SK-MEL-5 (cell line): ENCODE measurements at places on chromosomes 12 and 14.

- no peak for DNase-seq
Measured at GRCh38 chr12:44380861-44381260, 495.3 kb downstream of the NELL2 start.

GRCh38 chr12:104669851-104670337, 213.1 kb downstream of the CHST11 start:
- no peak for DNase-seq

DNA sequence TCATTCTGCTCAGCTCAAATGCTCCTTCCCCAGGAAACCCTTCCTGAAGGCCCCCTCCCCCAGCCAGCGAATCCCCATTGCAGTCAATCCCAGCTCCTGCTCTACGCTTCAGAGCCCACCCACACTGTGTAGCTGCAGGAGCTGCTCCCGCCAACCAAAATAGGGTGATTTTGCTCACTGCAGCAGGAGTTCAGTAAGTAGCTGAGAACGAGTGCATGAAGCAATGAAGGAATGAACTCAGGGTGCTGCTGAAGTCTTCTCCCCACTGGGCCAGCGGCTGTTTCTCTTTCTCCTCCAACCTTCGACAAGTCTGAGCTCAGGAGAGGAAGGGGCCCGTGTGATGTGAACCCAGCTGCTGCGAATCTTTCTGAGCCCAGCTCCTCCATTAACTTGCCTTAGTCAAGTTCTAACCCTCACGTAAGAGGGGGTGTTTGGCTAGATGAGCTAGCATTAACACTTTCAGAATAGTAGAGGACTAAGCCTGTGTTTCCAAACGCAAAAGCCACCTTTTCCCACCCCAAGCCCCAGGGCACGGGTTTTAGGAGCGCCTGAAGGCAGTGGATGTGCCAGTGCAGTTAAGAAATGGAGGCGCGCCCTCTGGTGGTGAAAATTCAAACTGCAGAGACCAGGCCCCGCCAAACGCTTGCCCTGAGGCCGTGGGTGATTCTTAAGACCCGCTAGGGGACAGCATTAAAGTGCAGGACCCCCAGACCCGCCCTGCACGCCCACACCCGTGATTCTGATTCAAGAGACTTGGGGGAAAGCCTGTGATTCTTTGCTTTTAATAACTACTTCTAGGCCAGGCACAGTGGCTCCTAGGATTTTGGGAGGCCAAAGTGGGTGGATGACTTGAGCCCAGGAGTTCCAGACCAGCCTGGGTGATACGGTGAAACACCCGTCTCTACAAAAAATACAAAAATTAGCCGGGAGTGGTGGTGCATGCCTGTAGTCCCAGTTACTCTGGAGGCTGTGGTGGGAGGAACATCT, 11.9 kb upstream of the SERPINA4 start:
- DNase-seq = peak; percentile 62

- DNase-seq = no peak
Measured at GRCh38 chr14:67268426-67269150, 27.4 kb downstream of the PALS1 start.

DNA sequence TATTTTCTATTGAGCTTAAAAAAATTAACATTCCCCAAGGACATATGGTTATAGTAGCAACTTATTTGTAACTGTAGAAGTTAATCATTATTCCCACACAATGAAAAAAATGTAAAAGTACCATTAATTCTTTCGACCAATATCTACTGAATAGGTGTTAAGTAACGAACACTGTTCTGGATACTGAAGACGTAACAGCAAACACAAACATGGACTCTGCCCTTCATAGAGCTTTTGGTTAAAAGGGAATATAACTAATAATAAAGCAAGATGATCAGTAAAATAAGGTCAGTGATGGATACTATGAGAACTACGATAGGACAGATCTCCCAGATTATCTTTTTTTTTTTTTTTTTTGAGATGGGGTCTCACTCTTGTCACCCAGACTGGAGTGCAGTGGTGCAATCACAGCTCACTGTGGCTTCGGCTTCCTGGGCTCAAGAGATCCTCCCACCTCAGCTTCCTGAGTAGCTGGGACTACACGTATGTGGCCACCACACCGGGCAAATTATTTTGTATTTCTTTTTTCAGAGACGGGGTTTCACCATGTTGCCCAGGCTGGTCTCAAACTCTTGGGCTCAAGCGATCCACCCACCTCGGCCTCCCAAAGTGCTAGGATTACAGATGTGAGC, 93.9 kb downstream of the PAWR start:
- no peak for DNase-seq

DNA sequence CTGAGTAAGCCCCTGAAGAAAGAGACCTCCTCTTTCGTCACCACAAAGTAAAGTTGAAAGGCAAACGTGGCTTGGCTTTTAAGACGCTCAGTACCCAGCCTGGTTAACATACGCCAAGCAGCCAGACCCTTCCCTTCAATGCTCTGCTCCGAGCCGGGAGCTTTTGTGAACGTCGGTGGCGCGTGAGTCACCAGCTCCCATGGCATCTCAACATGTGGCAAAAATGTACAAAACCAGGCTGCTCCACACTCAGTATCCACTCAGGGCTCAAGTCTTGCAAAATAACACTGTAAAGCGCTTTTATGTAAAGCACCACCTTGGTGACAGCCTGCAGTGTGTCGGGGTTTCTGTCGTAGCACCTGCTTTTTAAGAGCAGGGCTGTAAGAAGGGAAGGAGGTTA, 89.0 kb downstream of the SETD3 start:
- DNase-seq = no peak

- DNase-seq = no peak
Measured at GRCh38 chr14:68696721-68697495, 96.0 kb downstream of the ZFP36L1 start.

GRCh38 chr12:40229690-40230651, 5.2 kb downstream of the LRRK2 start:
- DNase-seq = no peak

DNA sequence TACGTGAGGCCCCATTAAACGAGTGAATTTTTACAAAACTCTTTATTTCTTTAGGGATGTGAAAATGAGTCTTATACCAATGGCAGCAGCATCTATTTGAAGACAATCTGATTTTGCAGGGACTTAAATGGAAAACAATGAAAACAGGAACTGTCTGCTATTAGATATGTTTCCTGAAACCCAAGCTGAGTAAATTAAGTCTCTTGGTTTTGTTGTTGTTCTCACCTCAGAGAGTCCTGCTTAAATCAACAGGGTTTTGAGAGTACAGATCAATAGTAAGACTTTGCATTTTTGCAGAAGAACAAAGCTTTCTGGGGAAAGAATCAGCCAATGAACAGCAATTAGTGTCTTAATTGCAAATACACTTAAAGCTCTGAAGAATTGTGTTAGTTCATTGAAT, 39.1 kb upstream of the LGR5 start:
- no peak for DNase-seq

DNA sequence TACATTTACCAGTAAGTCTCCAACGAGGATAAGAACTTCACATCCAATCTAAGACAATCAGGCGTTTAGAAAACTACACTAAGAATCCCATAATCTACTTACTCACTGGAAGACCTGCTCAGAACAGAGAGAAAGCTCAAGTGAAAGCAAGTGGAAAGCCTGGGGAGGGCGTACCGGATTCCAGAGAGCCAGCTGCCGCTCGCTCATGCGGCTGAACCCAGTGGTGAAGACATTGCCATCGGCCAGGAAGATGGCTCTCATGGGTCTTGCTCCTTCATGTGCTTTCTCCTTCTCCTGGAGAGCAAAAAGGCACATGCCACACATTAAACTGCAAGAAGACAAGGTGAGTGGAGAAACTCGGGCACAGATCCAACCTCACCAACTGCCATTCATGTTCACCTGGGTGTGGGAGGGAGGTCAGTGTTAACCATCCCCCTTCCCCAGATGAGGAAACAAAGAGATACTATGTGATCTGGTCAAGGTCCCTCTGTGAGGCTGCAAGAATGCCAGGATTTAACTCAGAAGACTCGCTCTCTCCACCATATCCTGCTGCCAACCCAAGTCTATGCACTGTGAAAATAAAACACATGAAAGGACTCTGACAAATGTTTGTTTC, 23.5 kb upstream of the SELPLG start:
- DNase-seq = no peak

DNA sequence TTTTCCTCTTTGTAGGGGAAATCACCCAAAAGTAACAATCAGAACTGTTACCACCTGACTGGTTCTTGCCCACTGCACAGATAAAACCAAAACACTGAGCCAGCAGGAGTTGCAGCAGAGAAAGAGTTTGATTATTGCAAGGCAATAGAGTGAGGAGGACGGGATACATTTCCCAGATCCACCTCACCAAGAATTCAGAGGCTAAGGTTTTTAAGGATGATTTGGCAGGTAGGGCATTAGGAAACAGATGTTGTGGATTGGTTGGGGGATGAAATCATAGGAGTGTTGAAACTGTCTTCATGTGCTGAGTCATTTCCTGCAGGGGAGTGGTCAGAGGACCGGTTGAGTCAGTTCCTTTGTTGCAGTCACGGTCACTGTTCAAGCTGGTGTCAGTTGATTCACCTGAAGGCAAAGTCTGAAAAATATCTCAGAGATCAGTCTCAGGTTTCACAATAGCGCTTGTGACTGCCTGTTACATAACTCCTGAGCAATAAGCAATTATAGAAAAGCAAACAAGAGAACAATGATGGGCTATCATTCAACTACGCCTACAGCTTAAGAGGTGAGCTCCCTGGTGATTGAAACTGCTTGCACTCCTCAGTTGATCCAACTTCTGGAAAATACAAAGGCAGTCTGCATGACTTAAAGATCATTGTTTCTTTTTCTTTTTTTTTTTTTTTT, 20.3 kb upstream of the AMN1 start:
- peak; percentile 87 for DNase-seq

DNA sequence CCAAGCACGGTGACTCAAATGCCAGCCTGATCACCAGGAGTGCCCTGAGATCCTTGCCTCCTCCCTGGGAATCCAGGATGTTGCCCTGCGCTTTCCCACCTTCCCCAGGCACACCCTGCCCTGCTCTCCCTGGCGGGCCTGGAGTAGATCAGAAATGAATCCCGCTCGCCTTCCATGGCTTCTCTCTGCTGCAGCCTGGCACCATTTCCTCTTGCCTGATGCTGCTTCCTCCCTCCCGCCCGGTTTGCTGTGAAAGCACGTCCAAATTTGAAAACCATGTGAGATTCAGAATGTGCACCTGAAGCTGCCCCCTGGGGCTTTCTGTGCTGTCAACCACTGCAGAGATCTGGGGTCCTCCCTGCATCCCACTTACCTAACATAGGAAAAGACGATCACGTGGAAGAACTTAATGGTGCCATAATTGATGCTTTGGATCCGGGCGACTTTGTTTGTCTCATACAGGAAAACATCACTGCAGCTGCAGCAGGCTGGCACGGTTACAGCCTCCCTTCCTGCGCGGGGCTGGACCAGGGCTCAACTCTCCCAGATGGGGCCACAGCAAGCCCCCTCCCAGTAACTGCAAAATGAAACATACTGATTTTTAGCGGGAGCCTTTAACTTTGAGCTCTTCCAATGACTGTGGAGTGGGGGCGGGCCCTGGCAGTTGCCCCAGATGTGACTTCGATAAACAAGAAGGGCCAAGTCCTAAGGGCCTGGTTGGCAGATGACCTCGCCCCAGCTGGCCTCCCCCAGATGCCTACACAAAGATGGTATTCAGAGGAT, 24.9 kb upstream of the C12orf76 start:
- DNase-seq = peak; percentile 97

- DNase-seq = no peak
Measured at GRCh38 chr12:92624236-92624635, 78.6 kb upstream of the PLEKHG7 start.
